Activated T-helper 1 cell treated with anti-CD3 and anti-CD28 coated beads, Interleukin-2, amount 50 U/mL, for 16 hours (primary cell): ENCODE measurements at places on chromosomes 4 and X.

- no peak for DNase-seq
Measured at GRCh38 chr4:158605393-158605792, 66.3 kb downstream of the C4orf46 start.

DNA sequence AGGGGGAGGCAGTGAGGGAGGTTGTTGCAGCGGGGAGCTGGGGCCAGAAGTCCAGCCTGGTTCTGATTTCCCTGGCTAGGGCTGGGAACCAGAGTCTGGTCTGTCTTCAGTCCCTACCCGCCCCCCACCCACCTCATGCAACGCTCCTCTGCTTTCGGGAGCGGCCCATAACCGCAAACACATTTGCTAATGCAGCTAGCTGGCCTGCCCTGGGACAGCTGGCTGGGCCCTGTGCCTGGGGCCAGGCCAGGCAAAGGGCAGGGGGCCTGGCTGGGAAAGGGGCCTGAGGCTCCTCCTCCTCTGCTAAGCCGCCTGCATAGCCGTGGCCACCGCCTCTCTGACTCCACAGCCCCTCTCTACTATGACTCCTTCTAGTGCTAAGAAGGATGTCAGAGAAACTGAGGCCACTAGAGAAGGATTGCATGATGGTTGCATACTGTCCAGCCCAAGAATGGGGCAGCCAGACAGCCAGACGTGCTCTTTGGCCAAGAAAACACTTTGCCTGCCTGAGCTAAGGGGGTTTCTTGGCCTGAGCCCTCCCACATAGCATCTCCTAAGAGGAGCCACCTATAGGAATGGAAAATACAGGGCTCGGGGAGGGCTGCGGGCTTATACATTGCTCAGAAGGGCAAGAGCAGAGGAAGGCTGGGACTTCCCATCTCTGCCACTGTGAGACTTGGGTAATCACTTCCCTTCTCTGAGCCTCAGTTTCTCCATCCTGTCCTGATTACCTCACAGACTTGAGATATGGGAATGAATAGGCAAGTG lies 76.9 kb downstream of the PJA1 start:
- no peak for DNase-seq

GRCh38 chr4:24604558-24605214 lies 20.3 kb upstream of the DHX15 start:
- no peak for DNase-seq

DNA sequence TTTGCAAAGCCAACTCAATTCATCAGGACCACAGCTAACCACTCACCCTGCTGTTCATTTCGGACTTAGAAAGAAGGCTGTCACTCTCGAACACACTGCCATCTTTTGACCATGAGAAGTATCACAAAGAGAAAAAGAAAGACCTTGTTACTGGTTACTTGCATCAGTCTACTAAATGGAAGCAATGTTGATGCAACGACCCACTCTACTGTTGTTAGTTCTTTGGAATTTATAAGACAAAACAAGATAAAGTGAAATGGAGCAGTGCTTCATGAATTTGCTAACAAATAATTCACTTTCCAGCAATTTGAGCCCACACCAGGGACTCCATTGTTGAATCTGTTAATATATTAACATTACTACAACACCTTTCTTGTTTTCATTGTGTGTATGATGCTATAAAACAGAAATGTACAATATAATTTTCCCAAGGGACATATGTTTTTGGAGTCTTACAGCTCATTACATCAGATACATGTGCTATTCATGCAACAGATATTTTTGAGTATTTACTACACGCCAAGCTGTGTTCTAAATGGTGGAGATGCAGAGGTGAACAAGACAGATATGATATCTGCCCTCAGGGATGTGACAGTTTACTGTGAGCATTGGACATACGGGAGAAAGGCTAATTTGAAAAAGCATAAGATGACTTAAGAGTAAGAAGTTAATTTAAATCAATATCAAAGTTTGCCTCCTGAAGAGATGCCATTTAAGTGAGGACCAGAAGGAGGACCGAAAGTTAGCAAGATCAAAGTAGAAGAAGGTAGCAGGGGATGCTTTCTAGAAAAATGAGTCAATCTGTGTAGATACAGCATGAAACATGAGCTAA lies 87.2 kb downstream of the AREG start:
- no peak for DNase-seq

- no peak for DNase-seq
Measured at GRCh38 chr4:76272073-76272472, 20.6 kb downstream of the FAM47E start.

DNA sequence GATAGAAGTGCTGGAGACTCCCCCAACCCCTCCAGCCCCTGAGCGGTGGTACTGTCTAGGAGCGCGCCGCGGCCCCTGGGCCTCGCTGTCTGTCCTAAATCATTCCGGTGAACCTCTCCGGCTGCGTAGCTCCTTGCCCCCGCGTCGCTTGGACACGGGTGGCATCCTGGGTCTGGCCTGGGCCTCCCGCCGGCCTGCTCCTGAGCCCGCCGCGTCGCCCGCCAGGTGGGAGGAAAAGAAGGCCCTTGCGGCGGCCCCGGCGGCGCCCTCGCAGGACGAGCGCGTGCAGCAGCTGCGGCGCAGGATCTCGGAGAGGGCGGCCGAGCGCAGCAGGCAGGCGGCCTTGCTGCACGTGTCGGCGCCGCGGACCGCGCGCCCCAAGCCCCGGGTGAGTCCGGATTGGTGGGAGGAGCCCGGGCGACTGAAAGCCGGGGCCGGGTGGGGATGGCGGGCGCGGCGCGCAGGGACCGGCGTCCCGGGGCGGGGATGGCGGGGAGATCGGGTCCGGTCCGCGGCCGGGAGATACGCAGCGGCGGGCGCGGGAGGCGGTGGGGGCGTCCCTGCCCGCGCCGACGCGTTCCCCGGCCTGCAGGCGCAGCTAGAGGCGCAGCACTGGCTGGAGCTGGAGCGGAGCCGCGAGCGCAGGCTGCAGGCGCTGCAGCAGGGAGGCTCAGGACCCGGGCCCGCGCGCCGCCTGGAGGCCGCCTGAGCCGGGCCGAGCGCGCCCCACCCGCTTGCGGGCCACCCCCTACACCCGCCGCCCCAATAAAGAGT lies 6.5 kb upstream of the RNF4 start:
- DNase-seq: peak; percentile 57

GRCh38 chr4:92520563-92520962 lies 216.8 kb downstream of the GRID2 start:
- DNase-seq: no peak
